ENCODE measurements at places on chromosomes 1 and 21. TPM values are rescaled to one million over a fixed set of nuclear protein-coding genes. Genes with fewer than 3 reads are reported as not detected.

DNA sequence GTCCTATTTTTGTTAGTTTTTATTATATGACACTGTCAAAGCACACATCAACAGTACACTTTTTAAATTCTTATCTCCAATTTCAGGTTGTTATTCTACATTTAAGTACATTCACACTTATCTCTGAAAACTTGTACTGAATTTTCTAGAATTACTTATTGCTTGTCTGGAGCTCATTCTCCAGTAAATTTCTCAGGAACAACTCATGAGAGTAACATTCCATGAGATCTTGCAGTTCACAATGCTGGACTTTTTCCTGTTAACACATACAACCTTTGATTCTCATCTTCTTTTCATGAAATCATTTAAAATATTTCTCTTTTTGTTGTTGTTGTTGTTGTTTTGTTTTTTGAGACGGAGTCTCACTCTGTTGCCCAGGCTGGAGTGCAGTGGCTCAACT is 320.9 kb upstream of the CAMK1G start:
- no peak overlapping the region for H3K4me3 ChIP-seq
- no peaks in the 10 kb centered on the region for H3K27me3 ChIP-seq
- no peaks in the 10 kb centered on the region for H3K36me3 ChIP-seq
- DNase-seq = no peak
- H3K4me1 ChIP-seq = no peaks in the 10 kb centered on the region
- H3K27ac ChIP-seq = no peak overlapping the region

DNA sequence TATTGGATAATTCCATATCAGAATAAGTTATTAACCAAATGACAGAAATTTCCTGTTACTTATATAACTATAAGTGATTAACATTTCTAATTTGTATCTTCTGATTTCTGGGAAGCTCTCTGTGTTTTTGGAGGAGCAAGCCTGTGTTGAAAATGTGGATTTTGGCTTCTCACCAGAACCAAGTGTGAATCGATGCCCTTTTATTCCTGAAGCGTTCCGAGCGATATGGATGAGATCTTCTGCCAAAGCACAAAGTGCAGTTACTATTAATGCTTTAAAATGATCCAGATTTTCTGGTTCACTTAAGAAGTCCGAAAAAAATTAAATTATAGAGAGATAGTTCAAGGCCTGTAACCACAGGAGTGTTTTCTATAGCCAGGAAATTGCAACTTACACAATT is 22.8 kb downstream of the ALG14 start:
- no peaks in the 10 kb centered on the region for H3K27me3 ChIP-seq
- no peak overlapping the region for H3K27ac ChIP-seq
- DNase-seq = no peak
- no peaks in the 10 kb centered on the region for H3K36me3 ChIP-seq
- H3K4me3 ChIP-seq = no peak overlapping the region
- no peaks in the 10 kb centered on the region for H3K4me1 ChIP-seq

Gene ADAM30
- not detected for total RNA-seq

DNA sequence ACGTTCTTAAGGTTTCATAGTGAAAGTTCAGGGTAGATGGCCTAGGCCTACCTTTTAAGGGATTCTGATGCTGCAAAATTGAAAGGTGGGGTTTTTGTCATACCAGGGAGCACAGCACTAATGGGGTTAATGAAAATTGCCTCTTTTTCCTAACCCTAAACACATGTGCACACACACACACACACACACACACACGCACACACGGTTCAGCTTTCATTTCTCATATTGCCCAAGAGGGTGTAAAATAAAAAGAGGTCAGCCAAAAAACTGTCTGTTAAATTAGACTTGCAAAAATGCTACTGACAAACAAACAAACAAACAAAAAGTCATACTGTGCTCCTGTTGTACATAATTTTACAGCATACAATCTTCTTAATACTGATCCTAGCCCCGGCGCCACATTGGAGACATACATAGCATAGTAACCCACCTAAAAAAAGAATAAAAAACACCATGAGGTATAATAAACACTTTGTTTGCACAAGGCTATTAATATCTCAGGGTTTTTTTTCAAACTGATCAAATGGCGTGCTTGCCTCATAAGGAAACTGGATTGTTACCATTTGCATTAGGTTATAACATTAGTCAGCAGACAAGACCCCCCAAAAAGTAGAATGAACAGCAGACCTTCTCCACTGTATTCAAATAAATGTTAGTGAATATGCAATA is 69.1 kb downstream of the TGFB2 start:
- no peak overlapping the region for H3K4me3 ChIP-seq
- no peaks in the 10 kb centered on the region for H3K36me3 ChIP-seq
- H3K27ac ChIP-seq = no peak overlapping the region
- DNase-seq = no peak
- no peaks in the 10 kb centered on the region for H3K4me1 ChIP-seq
